ENCODE measurements at places on chromosomes 1 and 21.
A peak's percentile ranks its signal among the peaks of the same experiment; 100 is the strongest.

- no peak for DNase-seq
Measured at GRCh38 chr1:7406641-7407543, 364.2 kb upstream of the VAMP3 start.

- peak; percentile 67 for DNase-seq
Measured at GRCh38 chr1:74693473-74693872, 19.9 kb upstream of the ERICH3 start.

DNA sequence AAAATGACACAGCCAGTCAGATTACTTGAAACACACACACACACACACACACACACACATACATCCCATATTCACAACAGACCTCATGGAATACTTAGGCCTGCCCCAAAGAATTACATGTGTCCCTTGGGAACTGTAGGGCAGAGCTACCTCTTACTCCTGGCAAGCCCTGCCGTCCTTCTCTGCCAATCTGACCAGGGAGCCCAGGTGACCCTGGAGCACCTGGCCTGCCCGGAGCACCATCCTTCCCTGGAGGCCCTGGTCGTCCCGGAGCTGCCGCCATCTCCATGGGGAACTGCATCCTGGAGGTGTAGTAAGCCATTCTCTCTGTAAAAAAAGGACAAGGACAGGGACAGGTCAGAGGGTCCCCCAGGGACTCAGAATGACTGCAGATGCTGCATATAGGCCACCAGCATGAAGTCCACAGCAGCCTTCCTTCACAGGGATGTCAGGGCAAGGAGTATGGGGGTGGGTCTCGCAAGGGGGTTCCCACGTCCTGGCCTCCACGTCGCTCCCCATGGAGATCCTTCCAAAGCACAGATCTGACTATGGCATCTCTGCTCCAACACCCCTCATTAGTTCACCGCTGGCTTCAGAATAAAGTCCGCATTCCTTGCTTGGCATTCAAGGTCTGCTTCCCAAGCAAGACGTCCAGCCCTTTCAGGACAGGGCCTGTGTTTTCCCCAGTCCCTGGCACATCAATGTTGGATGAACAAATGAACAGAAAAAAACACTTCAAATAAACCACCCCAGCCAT, 9.2 kb upstream of the PEF1 start:
- no peak for DNase-seq

DNA sequence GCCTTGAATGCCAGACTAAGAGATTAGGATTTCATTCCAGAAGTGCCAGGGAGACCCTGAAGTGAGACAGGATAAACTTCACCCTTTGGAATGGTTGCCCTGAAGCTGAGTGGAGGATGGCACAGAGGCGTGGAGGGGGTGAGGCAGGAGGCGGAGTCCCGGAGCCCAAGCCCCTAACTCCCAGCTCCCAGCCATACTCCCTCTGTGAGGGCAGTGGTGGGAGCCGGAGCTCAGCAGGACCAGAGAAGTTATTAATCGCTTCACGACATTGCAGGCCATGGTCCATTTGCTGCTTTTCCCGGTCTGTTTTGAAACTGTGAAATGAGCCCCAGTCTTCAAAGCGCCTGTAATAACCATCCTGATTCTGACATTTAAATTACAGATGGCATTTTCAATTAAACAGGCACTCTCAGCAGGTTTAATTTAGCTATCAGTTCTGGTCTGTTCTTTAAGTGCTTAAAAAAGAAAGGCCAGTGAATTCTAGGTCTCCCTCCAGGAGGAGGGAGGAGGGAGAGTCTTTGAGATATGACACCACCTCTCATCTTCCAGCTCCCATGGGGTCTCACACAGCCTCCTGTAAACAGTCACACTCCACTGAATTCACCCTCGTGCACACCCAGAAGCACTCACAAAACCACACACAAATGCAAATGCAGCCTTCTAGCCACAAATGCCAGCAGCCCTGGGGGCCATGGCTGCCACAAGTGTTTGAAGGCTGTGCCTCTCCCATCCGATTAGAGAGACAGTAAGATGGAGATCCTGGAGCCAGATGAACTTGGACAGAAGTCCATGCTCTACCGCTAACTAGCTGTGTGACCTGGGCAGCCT, 19.6 kb downstream of the FBXO2 start:
- no peak for DNase-seq

DNA sequence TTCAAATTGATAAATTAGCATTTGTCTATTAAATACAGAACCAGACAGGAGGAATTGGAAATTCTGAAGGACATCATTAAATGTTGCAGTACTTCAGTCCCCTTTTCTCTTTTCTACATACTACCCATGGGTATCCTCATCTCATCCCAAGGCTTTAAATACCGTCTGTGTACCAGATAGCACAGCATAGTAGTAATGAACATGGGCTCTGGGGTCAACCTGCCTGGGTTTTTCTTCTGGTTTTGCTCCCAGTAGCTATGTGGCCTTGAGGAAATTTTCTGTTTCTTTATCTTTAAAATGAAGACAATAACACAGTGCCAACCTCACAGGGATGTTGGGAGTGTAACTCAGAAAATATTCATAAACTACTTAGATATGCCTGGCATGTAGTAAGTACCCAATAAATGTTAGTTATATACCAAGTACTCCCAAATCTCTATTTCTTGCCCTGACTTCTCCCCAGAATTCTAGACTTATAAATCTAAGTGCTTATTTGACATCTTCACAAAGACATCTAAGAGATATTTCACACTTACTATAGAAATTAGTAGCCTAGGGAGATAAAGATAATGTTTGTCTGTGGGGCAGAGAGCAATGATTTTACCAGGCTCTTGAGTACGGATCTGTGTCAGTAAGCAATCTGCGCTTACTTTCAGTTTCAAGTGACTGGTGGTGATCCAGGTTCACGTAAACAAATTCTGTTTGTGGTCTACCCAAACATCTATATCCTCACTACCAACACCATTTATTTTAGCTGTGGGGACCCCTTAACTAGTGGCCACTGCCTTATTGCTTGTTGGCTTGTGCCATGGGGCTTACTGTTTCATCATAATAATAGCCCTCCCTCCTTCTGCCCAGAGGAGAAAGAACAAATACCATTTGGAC, 37.3 kb downstream of the VANGL2 start:
- peak; percentile 19 for DNase-seq

GRCh38 chr1:37483785-37484184, 9.4 kb downstream of the ZC3H12A start:
- DNase-seq, result no peak

DNA sequence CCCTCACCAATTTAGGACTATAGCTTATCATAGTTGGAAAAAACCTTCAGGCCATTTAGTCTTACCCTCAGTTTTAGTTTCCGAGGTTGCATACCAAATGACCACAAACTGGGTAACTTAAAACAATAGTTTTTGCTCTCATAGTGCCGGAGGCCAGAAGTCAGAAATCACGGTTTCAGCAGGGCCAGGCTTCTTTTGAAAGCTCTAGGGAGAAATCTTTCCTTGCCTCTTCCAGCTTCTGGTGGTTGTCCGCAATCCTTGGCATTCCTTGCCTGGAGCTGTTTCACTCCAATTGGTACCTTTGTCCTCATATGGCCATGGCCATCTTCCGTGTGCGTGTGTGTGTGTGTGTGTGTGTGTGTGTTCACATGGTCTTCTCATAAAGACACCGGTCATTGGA, 12.4 kb upstream of the PLXNA2 start:
- peak; percentile 99 for DNase-seq

GRCh38 chr1:205199931-205200299, 11.6 kb downstream of the DSTYK start:
- DNase-seq, result no peak

DNA sequence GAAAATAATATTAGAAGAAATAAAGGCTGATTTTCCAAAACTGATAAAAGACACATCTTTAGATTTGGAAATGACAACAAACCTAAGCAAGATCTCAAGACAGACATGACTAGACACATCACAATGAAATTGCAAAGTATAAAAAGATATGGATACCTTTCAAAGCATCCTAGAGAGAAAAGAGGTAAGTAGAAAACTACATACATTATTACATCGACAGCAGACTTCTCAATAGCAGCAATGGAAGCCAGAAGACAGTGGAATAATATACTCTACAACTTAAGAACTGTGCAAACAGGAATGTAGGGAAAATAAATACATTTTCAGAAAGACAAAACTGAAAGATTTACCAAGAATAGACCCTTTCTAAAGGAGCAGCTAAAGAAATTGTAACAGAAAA, 50.2 kb downstream of the DENND1B start:
- peak; percentile 62 for DNase-seq

DNA sequence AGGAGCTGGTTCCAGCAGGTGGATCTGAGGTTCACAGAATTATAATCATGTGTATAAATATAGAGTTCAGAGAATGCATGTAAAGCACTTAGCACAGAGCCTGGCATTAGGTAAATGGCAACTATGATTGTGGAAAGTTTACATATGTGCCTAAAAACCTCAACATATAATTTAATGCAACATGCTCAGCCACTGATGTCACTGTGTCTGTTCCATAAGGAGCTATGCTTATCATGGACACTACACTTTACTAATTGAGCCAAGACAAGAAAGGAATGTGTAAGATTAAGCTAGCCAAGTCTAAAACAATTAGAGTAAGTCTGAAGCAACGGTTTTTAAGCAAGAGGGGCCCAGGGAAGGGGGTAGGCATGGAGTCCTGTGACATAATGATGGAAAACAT, 61.5 kb downstream of the GNG12 start:
- DNase-seq, result no peak

GRCh38 chr1:203536575-203536974, 42.6 kb downstream of the OPTC start:
- DNase-seq, result peak; percentile 59

GRCh38 chr1:106480629-106481028, 575.8 kb upstream of the PRMT6 start:
- DNase-seq, result no peak

DNA sequence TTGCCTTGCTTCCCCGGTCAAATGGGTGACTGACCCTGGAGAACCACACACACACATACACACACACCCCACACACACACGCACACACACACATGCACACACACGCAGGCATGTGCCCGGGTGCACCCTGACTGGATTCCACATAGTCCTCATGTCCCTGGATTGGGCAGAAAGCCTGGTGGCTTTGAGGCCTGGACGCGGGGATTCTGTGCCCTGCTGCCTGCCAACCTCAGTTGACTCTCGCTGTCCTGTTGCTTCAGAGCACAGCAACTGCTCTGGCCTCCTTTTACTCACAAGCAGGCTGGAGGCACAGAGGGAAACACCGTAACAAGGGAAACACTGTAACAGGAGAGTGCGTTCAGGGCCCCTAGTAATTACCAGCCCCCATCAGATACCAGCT, 6.4 kb downstream of the RORC start:
- DNase-seq, result no peak

DNA sequence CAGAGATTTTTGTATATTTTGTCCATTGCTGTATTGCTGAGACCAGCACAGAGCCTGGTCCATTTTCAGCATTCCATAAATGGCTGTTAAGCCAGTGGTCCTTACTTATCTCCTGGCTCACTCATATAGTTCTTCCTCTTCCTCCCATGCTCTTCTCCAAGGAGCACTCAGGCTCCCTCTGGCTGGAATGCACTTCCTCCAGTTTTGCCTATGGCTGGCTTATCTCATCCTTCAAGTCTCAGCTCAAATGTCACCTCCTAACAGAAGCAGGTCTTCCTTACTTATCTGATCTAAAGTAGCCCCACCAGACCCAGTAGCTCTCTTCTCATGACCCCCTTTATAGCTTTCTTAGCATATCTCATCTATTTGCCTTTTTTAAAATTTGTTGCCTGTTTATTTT, 146.9 kb downstream of the SLC30A10 start:
- DNase-seq, result no peak

GRCh38 chr1:154863315-154864174, 6.5 kb downstream of the KCNN3 start:
- DNase-seq, result peak; percentile 85

DNA sequence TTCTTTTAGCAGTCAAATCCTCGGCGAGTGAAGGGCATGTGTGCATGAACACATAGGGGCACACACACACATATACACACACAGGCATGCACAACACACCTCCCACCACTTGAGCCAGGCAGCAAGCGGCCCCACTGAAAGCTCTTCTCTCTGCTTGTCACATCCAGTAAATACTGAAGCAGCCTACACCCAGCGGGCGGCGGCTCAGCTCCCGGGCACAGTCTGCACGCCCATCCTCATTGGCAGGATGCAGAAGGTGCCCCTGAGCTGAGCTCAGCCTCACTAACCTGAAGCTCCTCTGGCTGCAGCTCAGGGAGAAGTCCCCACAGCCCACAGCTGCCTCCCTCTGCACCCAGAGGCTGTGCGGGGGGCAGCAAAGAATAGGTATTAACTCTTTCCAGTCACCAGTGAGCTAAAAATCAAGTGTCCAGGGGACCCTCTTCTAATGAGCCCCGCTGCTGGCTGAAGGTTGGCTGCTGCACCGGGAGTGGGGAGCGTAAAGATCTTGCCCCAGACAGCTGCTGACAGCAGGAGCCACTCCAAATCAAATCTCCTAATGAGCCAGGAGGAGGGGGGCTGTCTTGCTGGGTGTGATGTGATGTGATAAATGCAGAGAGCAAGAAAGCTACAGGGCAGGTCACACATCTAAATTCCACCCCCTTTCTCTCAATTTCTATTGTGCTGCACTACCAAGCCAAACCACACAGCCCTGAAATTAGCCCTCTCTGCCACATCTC, 12.5 kb downstream of the RGS8 start:
- DNase-seq, result no peak

- DNase-seq, result no peak
Measured at GRCh38 chr1:6476483-6476882, 10.5 kb upstream of the TNFRSF25 start.

GRCh38 chr1:210477328-210477924, 148.7 kb downstream of the HHAT start:
- peak; percentile 65 for DNase-seq

GRCh38 chr1:229778794-229779193, 152.7 kb downstream of the URB2 start:
- no peak for DNase-seq

DNA sequence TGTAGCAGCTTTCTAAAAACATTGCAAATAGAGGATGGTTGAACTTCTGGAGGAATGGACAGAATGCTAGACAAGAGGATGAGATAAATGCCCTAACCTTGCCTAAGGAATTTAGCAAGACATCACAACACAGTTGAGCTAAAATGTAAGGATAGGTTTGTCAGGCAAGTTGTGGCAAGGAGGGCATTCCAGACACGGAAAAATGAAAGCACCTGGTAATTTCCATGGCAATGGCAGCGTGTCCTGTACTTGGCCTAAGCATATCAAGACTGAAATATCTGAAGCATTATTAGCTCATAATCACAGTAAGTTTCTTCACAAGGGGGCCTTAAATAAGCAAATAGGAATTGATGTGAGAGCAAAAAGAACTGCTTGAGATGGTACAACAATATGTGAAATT, 105.1 kb upstream of the USP25 start:
- DNase-seq, result no peak

GRCh38 chr1:14516974-14517840, 81.3 kb upstream of the KAZN start:
- peak; percentile 93 for DNase-seq

GRCh38 chr1:73947009-73947408, 251.0 kb downstream of the LRRIQ3 start:
- no peak for DNase-seq

DNA sequence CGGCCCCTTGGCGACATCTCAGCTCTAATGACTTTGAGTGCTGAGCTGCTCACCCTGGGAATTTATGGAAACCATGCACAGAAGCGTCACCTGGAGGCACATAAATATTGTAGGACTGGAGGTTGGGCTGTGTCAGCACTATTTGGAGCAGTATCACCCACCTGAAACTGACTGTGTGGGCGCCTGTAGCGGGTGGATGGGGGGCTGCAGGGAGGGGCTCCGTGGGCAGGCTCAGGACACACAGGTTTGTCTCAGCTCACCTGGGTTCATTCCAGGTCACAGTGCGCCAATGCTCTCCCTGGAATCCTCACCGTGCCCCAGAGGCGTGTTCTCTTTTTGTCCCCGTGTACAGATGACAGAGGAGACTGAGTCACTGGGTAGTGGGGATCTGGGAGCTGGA, 74.8 kb upstream of the ACTL8 start:
- no peak for DNase-seq

- no peak for DNase-seq
Measured at GRCh38 chr1:183512450-183512849, 40.2 kb downstream of the SMG7 start.
